Activated T-helper 1 cell treated with anti-CD3 and anti-CD28 coated beads, Interleukin-2, amount 50 U/mL, for 16 hours (primary cell): ENCODE measurements at places on chromosomes 1 and 21.

- DNase-seq, result no peak
Observed at GRCh38 chr1:85549834-85550233, 30.7 kb upstream of the CCN1 start.

DNA sequence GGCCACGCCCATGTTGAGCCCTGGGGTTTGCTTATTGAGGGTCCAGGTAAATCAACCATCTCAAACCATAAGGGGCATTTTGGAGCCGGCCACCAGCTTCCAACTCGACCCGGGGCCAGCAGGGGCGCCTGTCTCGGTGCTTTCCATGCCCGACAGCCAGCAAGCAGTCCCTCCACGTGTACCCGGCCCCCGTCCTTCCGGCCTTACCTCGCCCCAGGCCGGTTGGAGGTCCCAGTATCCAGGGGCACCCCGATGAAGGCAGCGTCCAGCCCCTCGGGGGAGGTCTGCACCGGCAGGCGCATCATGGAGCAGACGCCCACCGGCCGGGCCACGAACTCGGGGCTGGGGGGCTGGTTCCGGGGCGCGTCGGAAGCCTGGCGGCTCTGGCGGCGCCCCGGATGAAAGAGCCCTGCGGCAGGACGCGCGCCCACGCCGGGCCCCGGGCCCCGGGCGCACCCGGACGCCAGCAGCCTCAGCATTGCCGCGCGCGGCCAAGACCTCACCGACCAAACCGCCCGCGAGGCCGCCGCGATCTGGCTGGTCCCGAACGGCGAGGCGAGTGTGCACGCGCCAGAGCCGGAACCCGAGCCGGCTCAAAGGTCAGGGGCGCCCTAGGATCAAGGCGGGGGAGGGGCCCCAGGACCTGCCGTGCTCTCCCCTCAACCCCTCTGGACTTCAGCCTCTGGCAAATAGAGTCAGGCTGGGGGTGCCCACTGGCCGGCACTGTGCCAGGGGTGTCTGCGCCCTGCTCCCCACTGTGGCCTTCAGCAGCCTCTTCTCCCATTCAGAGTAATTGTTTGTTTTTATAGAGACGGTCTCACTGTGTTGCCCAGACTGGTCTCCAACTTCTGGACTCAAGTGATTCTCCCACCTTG, at the start of gene AGMAT:
Gene AGMAT, minus strand, starts transcription at position 563 of the 875 bp plus-strand sequence. Its CDS starts 84 bp downstream, at position 479.
- peak; percentile 41 for DNase-seq

- DNase-seq, result no peak
Observed at GRCh38 chr1:211643324-211644212, 31.9 kb downstream of the NEK2 start.

- no peak for DNase-seq
Observed at GRCh38 chr21:25859235-25859929, 124.6 kb downstream of the GABPA start.

DNA sequence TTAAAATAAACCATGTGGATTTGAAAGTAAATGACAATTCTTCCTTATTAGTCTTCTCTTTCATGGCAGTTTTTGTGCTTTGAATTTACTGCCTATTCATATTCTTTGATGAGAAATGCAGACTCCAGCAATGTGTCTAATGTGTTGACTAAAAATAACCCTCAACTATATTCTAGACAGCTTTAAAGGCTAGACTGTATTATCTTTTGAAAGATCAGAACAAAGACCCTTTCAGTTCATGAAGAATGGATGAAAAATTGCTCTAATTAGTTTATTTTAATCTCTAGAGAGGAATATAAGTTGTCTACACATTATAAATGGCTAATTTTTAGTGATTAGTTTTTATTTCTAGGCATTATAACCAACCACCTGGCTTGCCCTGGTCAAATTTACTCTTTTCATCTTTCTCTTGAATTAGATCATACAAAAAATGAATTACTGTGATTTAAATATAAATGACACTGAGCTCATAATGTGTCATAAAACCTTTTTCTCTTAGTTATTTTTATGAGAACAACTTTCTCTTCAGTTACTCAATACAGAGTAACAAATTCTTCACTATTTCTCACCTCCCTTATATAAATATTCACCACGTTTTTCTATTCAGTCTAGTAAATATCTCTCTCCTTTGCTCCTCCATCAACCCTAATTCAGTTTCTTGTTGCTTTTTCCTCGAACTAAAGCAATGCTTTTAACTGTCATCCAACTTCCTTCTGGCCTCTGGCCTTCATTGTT, 428.5 kb upstream of the TMPRSS15 start:
- no peak for DNase-seq

GRCh38 chr1:227731241-227731677, 3.8 kb downstream of the JMJD4 start:
- DNase-seq, result no peak

- no peak for DNase-seq
Observed at GRCh38 chr1:58456470-58456869, 90.1 kb downstream of the OMA1 start.

DNA sequence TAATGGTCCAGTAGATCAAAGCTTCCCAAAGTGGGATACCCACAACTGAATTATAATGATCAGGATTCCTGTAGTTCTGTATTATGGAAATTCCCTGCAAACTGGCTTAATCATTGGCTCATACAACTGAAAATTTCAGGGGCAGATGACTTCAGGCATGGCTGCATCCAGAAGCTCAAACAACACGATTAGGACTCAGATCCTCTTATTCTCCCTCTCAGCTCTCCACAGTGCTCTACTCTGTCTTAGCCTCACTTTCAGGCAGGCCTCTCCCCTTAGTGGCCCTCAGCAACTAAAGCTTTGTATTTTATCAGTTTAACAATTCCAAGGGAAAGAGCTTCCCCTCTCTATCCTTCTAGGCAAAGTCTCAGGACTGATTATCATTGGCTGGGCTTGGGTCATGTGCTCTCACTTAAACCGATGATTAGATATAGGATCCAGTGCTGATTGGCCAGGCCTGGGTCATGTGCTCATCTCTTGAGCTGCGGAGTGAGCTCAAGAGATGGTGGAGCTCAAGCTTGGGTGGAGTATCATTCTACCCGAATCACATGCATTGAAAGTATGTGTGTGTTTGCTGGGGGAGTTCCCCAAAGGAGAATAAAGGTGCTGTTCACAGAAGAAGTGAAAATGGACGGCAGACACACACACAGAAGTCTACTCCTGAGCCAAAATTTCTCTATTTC, 57.9 kb upstream of the RUNX3 start:
- no peak for DNase-seq

DNA sequence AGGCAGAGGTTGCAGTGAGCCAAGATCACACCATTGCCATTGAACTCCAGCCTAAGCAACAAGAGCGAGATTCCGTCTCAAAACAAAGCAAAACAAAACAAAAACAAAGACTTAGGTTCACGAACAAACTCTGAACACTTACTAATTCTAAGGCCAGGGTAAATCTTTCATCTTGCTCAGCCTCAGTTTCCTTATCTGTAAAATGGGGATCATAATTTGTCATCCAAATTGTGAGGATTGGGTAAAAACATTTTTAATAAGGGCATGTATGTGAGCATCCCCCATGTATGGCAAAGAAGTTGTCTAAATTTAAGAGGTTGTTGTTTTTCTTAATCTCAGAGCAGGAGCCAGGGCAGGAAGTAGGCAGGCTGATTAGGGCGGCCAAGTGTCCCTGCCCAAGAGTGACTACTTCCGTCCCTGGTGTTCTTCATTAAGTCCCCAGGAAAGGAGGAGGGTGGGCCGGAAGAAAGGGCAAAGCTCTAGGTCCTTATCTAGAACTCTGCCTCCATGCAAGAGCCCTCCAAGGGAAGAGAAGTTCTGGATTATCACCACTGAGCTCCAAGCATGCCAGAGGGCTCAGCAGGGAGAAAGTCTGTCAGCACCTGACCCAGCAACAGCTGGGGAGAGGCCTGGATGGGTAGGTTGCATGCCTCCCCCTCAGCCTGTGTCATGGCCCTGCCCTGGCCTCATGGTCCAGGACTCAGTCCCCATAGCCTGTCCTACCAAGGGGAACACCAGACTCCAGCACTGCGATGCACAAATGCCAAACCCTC, 49.9 kb upstream of the CLIC4 start:
- no peak for DNase-seq

DNA sequence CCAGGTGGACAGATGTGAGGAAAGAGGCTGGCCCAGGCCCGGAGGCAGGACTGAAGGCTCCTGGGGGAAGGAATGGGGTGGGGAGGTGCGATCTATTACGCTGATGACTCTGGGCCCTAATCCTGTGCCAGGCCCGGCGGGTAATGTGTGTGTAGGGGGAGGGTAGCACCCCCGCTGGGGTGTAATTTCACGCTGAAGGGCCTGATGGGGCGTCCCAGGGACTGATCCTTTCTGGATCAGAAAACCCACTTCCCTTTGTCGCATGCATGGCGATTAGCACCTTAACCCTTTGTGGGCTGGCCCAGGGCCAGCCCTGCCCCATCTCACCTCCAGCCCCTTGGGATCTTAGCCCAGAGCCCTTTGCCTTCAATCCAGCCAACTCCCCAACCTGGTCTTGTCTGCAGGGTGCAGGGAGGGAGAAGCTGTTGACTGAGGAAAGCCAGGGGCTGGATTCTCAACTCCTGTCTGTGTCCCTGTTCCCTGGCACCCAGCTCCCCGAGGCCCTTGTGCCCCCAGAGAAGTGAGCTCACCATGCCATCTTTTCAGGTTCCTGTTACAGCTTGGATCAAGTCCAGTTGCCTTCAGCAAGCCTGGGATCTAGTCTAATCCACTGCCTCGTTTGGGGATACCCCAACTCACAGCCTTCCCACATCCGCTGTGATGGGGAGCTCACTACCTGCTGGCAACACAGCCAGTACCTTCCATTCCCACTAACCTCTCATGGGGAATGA, 26.0 kb downstream of the KNCN start:
- no peak for DNase-seq

DNA sequence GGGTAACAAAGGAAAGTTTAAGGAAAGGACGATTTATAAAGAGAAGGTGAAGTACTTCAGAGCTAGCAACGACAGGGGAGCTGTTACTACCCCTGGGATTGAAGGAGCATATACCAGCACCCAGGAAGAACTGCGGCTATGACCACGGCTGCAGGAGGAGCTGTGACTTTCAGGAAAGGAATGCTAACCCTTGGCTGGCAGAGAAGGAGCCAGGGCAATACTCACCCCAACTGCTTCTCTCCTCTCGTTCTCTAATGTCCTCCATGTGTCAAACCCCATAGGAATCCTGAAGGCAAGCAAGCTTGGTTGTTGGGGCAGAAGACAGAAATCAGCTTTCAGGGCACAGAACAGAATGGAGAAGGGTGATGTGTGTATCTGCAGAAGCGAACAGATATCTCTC, 120.5 kb downstream of the TMEM53 start:
- DNase-seq, result no peak

GRCh38 chr1:151513626-151514121, 2.5 kb downstream of the CGN start:
- no peak for DNase-seq

GRCh38 chr1:4306559-4307467, 347.6 kb upstream of the AJAP1 start:
- DNase-seq, result no peak

DNA sequence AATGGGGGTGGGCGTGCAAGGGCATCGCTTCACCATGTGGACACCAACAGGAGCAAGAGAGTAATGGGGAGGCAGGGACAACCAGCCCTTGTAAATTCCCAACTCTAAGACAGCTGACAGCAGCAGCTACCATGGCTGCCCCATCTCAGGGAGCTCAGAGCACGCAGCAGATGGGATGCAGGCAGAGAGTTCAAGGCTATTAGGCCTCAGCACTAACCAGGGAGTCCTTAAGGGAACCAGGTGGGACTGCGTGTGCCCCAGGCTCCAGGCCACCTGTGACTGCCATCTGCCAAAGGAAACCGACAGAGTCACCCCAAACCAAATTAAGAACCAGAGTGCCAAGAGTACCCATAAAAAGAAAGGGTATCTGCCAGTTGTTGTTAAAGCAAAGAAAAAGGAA, 33.7 kb upstream of the PRDM2 start:
- no peak for DNase-seq

DNA sequence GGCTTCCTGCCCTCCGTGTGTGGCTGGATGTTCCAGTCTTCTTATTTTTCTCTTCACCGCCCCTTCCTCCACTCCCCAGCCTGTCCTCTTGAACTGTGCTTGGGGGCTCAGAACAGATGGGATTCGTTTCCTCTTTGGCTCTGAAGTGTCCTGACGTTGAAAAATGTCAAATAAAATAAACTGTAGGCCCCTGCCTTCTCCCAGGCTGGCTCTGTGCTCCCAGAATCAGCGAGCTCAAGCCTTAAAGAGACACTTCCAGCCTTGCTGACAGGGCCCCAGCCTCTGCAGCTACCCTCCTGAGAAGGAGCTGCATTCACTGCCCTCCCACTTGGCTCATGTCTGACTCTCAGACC, 104.2 kb upstream of the IPO9 start:
- no peak for DNase-seq

DNA sequence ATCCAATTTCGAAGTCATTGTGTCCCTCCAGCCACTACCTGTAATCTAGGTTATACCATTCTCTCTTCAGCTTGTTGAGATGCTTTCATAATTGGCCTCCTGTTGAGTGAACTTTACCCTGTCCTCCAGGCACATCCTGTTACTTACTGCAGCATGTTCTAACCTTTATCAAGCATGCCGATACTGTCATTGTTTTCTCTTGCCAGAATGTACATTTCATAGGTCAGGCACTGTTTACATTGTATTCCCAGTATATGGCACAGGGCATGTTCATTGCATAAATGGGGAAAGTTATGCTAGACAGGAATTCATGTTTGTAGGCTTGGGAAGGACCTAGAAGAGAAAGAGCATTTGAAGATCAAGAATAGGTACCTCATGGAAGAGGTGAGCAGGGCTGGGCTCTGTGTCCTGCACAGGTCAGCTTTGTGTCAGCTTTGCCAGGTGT, 10.2 kb downstream of the CXADR start:
- DNase-seq, result no peak

GRCh38 chr1:195981448-195982139, 626.6 kb downstream of the KCNT2 start:
- no peak for DNase-seq

- DNase-seq, result no peak
Observed at GRCh38 chr1:53069663-53070327, 7.8 kb downstream of the PODN start.

DNA sequence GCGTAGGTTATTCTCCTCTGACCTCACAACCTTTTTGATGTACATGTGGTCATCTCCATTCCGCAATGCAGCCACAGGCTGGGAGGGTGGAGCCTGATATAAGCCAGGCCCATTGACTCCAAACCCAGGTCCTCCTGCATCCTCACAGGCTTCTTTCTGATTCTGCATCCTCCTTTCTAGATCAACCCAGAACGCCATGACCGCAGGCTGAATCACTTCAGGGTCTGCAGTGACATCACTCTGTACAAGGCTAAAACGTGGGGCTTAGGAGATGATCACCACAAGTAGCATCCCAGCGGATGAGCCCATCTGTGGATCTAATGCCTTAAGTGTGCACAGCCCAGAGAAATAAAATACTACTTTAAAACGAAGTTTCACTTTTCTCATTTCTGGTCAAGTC, 16.1 kb downstream of the EBNA1BP2 start:
- DNase-seq, result no peak

DNA sequence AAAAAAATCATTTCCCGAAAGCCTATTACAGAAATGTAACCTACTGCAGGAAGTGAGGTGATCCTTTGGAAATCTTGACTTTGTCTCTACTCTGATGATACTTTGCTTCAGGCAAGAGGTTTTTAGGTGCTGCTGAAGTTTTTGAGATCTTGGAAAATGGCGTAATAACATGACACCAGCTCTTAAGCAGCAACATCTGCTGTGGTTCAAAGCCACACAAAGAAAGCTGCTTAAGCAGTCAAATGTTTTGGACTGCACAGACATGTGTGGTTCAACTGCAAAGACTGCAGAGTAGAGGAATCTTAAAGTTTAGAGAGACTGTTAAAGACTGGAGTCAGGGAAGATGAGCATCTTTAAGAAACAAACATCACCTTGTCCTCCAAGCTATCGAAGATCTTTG, 139.0 kb downstream of the RASAL2 start:
- DNase-seq, result no peak

- DNase-seq, result no peak
Observed at GRCh38 chr1:32605711-32606424, 44.5 kb downstream of the ZBTB8OS start.
